Activated naive CD4-positive, alpha-beta T cell treated with Interleukin-2 at 50 U/mL for 16 hours (primary cell): ENCODE measurements at places on chromosomes 4 and X.

DNA sequence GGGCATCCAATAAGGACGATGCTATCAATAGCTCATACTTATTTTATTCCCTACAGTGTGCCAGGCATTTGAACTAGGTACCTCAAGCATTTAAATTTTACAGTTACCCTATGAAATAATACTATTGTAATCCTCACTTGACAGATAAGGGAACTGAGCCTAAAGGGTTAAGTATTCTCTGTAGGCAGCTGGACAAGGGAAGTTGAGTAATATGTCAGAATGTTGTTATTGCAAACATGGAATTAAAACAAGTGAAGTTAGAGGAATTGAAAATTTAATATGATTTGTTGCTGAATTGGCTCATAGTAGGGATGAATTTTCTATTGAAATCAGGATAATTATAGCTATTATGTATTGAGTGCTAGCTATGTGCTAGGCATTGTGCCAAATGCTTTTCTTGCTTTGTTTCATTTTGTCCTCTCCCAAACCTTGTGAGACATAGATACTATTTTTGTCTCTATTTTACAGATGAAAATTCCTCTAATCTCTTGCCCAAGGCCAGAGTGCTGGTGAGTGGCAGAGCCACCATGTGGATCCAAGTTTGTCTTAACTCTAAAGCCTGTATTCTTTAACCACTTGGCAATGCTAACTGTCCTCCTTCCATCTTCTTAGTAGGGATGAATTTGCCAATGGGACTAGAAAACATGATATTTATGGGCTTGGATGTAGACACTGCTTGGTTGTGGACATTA is 58.1 kb downstream of the TMEM164 start:
- no peak for DNase-seq

- DNase-seq = no peak
These were observed 36.6 kb downstream of the MAGEE2 start for GRCh38 chrX:75748431-75748830.

GRCh38 chr4:3765271-3766035 is 732 bp upstream of the ADRA2C start:
- DNase-seq = no peak

GRCh38 chr4:8334786-8335460 is 65.4 kb downstream of the HTRA3 start:
- DNase-seq = no peak

DNA sequence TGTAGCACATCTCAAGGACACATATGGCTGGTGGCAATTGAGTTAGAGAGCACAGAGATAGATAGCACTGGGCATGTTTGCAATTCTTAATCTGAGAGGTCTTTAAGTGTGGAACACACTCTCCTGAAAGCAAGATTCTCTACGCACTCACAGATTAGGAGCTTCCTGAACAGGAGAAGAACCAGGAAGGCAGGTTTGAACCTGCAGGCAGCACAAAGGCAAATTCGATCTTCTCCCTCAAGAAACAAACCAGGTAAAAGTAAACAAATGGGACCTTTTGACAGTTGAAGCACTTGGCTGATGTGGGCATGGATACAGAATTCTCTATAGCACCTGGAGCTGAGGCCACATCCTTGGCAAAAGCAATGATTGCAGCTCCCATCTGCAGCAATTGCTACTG is 24.3 kb downstream of the HS3ST1 start:
- DNase-seq = no peak

GRCh38 chrX:100194082-100194775 is 215.8 kb downstream of the PCDH19 start:
- no peak for DNase-seq

DNA sequence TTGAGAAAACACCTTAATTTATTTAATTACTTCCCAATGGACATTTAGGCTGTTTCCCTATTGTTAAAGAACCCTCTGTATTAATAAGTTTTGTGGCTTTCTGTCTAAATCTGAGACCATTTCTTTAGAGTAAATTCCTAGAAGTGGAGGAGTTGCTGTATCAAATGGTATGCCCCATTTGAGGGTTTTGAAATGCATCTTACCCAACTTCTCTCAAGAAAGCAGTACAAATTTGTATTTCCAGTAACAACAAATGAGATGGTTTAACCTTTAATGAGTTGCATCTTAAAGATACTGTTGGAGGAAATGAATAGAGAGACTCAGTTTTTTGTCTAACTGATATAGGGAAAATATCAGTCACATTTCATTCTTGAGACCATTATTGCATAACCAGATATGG is 70.5 kb upstream of the CBLL2 start:
- no peak for DNase-seq

DNA sequence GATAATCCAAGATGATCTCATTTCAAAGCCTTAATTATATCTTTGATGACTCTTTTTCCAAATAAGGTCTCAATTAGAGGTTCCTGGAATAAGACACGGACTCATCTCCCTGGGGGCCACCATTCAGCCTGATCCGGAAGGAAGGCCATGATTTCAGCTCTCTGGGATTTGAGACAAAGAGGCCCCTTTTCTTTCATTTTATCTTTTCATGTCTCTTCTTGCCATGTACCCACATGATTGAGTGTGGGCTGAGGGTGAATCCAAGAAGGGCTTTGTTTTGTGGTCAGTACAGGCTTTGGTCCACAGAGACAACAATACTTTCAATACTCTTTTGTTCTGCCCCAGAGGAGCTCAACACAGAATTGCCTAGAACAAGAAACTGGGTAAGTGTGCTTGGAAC is 261.2 kb downstream of the TRIML1 start:
- DNase-seq = no peak

DNA sequence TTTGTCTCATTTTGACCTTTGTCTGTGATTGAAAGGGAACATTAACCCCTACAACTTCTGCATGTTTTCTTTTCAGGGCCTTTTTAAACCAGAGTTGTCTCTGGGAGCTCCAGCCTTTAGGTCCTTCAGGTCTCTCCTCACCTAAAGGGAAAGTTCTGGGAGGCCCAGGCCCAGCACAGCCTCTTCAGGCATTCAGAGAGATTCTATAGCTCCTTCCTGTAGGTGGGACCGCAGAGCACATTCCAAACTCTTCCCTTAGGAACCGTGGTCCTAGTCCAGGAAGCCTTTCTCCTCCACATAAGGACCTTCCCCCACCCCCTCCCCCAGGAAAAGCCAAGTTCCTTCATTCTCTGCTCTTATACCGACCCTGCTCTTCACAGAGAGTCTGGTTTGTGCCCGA is 14.9 kb downstream of the NKX6-1 start:
- no peak for DNase-seq

- DNase-seq = no peak
These were observed 62.6 kb downstream of the KIF4A start for GRCh38 chrX:70352496-70352895.

DNA sequence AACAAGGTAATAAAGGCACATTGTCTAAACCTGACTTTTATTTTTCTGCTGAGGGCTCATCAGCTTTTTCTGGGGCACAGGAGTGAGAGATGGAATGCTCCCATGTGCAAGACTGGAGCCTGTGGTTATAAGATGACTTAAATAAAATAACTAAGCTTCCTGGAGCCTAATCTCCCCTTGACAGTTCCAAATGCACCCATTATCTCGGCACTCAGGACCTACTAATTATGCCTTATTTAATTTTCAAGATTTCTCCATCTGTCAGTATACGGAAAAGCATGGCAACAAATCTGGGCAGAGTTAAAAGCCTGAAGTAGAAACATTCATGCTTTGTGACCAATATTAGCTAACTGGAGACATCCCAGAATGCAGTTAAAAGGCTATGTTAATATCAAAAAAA is 416.7 kb upstream of the TEX13C start:
- no peak for DNase-seq

- no peak for DNase-seq
These were observed 96.2 kb upstream of the GPRIN3 start for GRCh38 chr4:89403826-89404225.

- no peak for DNase-seq
These were observed 114.9 kb downstream of the EFHC2 start for GRCh38 chrX:44228621-44229020.

- DNase-seq = no peak
These were observed 129.8 kb downstream of the ATG4A start for GRCh38 chrX:108221301-108221864.

DNA sequence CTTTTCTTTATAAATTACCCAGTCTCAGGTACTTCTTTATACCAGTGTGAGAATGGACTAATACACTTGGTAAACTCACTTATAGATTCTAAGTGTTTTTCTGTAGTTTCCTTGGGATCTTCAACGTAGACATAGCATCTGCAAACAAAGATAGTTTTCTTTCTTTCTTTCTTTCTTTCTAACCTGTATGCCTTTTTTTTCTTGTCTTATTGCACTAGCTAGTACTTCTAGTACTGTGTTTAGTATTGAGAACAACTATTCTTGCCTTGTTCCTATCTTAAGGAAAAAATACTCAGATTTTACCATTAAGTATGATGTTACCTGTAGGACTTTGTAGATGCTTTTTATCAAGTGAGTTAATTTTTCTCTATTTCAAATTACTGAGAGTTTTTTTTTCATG is 102.2 kb downstream of the EDA start:
- DNase-seq = no peak

DNA sequence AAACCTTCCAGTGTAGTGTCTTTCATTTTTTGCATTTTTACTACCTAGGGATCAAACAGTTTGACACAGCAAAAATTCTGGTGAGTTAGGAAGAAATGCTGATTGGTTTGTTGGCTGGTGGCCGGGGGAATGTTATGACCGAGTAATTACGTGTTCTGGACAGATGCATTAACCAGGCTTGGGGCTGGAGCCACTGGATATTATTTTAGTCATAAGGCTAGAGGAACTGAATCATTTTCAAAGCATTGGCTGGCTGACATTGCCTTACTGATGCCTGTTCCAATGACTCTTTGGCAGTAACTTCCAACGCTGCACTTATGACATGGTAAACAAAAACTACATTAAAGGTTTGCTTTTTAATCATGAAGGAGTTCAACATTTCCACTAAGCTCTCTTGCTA is 84.6 kb downstream of the FBXO8 start:
- no peak for DNase-seq

- no peak for DNase-seq
These were observed 173.6 kb upstream of the SFRP2 start for GRCh38 chr4:153962311-153963039.

GRCh38 chr4:56296526-56296925 is 90.8 kb downstream of the AASDH start:
- DNase-seq = no peak

DNA sequence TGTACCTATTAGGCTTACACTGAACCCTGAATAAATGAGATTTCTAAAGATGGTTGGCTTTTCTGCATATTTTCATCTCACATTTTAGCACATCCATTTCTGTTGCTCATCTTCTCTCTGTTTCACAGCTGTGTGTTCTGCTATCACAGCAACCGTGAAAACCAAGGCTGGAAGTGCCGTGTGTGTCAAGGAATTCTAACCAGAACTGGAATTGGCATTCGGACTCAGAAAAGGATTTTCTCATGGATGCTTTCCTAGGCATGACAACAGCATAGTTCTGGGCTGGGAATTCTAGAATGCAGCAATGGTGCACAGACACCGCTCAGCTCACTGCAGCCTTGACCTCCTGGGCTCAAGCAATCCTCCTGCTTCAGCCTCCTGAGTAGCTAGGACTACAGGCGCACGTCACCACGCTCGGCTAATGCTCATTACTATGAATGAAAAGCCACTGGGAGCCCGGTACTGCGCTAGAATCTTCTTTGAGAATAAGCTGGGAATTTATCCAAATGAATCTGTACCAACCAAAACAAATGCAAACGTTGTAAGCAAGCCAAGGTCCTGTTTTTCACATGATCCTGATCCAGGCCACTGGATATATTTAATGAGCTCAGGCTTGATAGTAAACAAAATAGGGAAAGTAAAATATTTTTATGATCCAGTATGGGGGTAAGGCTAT is 105.2 kb downstream of the RBM47 start:
- DNase-seq = no peak

DNA sequence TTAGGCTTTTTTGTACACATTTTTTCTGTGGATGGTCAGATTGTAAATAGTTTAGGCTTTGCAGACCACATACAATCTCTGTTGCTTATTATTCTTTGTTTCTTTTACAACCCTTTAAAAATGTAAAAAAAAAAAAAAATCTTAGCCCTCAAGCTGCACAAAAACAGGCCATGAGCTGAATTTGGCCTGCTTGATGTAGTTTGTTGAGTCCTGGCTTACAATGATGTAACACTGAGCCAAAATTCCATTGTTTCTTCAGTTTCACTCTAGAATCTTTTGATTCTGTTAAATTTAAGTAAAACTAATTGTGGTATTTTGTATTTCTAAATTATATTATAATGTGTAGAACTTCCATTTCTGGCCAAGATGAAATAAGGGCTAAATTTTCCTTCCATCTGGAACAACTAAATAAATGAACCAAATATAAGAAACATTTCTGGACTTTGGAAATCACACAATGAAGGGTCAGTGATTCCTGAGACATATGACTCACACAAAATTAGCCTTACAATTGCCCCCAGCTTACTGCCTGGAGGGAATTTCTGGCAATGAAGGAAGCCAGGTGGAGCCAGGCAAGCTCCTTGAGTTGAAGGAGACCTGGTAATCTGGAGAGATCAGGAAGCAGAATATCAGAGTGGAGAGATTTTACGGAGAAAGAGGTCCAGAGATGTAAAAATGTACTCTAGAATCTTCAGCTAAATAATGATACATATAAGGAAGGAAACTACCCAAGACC is 29.8 kb downstream of the IQCM start:
- DNase-seq = no peak

- no peak for DNase-seq
These were observed 1597.1 kb downstream of the ADGRL3 start for GRCh38 chr4:62797221-62797620.

- no peak for DNase-seq
These were observed 153.7 kb downstream of the CLCN4 start for GRCh38 chrX:10310511-10310910.

- no peak for DNase-seq
These were observed 65.3 kb downstream of the CLCN5 start for GRCh38 chrX:49987651-49988050.

GRCh38 chr4:150145946-150146340 is 67.7 kb downstream of the DCLK2 start:
- DNase-seq = no peak

GRCh38 chrX:109928596-109929335 is 74.1 kb upstream of the TMEM164 start:
- no peak for DNase-seq

DNA sequence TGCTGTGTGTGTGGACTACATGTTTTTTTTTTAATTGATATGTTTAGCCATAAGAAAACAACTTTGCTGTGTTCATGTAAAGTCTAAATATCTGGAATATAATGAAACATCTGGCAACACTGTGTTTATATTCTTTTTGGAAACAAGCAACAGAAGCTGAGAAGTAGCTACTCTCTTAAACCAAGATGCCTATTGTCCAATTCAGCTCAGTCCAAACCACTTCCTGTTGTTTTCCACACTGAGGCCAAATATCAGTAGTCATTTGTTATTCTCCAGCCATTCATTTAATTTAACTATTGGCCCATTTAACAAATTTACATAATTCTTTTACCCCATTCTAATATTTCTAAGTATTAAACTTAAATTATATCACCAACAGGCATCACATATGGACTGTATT is 903.0 kb upstream of the SLIT2 start:
- DNase-seq = no peak

DNA sequence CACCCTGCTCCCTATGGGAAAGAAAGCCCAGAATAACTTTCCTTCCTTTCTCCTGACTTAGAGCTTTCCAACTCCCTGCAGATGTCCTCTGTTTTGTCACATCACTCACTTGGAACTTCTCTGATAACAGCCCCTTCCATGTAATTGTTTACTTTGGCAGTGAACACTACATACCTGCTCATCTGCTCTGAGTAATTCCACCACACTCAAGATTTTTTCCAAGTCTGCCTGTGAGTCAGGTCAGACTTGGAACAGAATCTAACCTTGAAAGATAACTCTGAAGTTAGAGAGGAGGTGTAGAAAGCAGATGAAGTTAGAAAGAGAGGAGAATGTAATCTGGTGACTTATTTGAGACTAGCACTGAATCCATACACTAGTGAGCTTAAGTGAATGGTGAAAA is 7.4 kb downstream of the MAGEB10 start:
- DNase-seq = no peak
